ENCODE measurements at places on chromosomes 16 and 17.

DNA sequence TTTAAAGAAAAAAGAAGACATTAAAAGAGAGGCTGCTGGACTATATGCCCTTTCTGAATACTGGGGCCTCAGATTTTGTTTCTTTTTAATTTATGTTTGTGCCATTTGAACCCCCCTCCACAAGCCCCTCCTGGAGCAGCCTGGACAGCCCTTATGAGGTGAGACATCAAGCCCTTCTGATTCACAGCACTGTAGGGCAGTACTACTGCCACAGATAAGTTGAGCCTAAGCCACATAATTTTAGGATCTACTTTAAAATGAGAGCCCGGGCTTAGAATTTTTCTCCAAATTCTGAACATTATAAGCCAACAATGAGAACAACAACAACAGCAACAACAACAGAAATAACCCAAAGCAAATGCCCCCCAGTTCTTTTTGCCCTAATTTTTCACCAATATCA lies 256.9 kb upstream of the SALL1 start:
- no peak for DNase-seq

DNA sequence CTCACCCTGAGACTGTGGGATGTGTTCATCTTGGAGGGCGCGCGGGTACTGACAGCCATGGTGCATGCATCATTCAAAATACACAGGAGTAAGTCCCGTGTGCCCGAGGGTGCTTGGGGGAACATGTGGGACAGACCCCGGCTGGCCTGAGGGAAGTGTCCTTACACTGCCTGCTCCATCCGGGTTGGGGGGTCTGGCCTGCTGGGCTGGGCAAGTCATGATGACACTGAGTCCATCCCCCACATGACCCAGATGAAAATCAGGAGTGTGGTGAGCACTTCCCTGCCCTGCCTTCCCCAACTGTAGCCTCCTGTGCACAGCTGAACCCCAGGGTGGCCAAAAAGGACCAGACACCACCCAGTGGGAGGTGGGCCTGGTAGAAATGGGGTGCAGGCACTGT lies 10.8 kb downstream of the TBC1D26 start:
- no peak for DNase-seq

DNA sequence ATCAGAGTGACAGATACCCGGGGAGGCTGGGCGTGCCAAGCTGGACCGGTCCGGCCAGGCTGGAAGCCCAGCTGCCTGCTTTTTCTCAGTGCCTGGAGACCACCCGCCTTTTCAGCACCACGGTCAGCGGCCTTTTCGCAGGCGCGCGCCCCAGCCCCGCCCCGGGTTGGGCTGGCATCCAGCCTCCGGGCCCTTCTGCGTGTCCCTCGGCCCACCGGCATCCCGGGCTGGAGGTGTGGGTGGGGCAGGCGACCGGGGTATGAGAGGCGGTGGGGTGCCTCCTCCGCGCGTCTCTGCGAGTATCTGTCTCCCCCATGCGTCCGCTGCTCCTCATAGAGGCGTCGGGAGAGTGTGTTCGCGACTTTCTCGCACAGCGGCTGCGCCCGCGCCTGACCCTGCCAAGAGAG lies 102.5 kb downstream of the MRM1 start:
- DNase-seq, result peak; percentile 63

- peak; percentile 65 for DNase-seq
These were observed at the start of gene SNAI3 for GRCh38 chr16:88686439-88687253. TSS of gene SNAI3 (minus strand) at chr16:88686507. CDS start at chr16:88686406, 101 bp downstream.

GRCh38 chr16:70161350-70161749 lies 12.2 kb upstream of the CLEC18C start:
- DNase-seq, result no peak

GRCh38 chr16:15770512-15770911 lies 86.3 kb downstream of the MYH11 start:
- no peak for DNase-seq

- DNase-seq, result no peak
These were observed at the start of gene CD7 for GRCh38 chr17:82317394-82318168. TSS of gene CD7 (minus strand) at chr17:82317608. CDS start at chr17:82317495, 113 bp downstream.

- DNase-seq, result no peak
These were observed 6.0 kb downstream of the HIC1 start for GRCh38 chr17:2060681-2061440.

DNA sequence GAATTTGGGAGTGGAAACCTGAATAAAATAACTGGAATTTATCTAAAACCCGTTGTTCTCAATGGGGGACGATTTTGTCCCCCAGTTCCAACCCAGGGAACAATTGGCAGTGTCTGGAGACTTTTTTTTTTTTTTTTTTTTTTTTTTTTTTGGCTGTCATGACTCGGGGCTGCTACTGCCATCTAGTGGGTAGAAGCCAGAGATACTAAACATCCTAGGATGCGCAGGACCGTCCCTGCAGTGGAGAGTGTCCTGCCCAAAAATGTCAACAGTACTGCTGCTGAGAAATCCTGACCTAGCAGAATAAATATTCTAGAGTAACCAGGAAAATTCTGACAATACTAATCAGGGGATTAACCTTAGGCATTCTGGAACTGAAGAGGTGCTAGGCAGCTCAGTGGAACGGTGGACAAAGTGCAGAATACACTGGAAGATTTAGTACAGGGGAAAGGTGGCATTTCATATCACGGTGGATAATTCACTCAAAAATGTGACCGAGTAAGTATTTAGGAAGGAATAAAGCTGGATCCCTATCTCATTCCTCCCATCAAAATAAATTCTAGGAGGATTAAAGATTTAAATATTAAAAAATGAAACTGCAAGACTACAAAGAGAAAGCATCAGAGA lies 107.6 kb downstream of the SPECC1 start:
- DNase-seq, result peak; percentile 48

- DNase-seq, result no peak
These were observed 7.7 kb downstream of the MED9 start for GRCh38 chr17:17484451-17484899.

DNA sequence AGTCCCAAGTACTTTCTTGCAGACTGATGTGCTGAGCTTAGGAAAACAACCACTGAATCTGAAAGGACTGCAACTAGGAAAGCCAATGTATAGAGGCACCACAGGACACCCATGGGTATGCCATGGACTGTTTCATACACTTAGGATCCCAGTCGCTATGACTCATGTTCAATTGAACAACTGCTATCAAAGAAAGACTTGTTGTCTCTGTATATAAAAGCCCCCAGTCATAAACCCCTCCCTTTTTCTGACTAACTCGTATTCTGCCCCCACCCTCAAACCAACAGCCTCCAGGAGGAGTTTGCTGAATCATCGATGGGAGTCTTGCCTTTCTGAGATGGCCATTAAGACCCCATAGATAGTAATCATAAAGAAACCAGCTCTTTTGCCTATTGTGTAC lies 205.4 kb downstream of the ANKFN1 start:
- DNase-seq, result no peak

DNA sequence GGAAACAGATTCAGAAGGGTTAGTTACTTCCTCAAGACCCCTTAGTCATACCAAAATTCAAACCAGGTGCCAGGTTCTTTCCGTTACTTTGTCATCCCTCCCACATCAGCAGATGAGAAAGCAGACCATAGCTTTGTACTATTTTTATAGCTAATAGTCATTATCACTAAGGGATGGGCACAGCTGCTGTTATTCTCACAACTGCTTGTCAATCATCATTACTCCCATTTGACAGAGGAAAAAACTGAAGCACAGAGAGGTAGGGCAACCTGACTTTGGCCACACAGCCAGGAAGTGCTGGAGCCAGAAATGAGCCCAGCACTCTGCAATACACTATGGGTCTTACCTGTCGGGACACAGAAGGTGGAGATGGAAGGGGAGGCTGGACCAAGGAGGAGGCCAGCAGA lies 30.0 kb downstream of the TEKT5 start:
- DNase-seq, result no peak

DNA sequence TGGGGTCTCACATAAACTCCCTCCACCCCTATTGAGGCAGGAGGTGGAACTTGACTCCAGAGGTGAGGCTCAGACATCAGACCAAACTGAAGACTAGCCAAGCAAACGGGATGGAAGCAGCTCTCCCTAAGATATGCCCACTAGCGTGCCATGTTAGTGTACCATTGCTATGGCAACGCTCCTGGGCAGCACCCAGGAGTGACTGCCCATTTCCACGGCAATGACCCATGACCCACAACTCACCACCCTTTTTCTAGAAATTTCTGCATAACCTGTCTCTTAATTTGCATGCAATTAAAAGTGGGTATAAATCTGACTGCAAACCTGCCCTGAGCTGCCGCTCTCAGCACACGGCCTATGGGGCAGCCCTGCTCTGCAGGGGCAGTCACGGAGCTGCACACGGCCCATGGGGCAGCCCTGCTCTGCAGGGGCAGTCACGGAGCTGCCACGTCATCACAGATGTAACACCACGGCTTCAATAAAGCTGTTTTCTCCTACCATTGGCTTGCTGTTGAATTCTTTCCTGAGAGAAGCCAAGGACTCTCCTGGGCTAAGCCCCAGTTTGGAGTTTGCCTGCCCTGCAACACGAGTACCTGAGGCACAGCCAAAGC lies 164.3 kb downstream of the RBFOX3 start:
- peak; percentile 28 for DNase-seq

GRCh38 chr16:4915226-4915761 lies 21.7 kb downstream of the PPL start:
- no peak for DNase-seq

GRCh38 chr17:82940226-82941020 lies 100.6 kb upstream of the ZNF750 start:
- DNase-seq, result no peak

DNA sequence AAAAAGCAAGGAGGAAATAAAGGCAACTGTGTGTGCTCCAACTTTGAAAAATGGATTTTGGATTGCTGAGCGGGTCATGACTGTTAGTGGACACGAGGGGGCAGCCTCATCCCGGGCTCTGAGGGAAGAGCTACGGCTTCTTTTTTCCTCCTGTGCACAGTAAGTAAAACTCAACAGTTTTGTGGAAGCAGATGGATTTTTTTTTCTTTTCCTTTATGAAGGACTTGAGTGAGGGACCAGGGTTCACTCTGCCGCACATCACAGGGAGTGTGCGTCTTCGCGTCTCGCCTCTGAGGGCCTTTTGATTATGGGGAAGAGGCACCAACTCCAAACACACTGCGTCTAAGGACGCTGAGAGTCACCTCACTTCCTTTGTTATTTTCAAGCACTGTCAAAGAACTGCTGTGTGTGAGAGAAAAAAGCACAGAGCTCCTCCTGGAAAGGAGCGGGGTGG lies 80.3 kb upstream of the GOT2 start:
- DNase-seq, result peak; percentile 50
